Posterior vena cava (tissue), 2 donors: ENCODE measurements at places on chromosomes 7 and 10. TPM values are rescaled to one million over a fixed set of nuclear protein-coding genes. Genes with fewer than 3 reads are reported as not detected.

Gene NPSR1
- not detected for total RNA-seq

DNA sequence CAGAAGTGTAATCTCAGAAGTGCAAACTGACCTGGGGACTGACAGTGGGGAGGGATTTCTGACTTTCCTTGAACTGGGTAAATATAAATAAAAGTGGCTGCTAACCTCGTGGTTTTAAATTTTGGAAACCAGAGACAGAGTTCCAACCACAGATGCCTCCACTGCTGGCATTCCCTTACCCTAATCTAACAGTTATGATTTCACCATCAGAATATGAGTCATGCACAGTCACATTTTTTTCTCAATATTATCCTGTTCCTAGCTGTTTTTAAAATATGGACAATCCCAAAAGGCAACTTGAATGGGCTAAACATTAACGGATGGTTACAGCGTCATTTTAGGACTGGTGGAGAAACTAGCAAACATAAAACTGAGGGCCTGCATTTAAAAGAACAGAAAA lies 264.3 kb upstream of the INHBA start:
- no peak for DNase-seq

DNA sequence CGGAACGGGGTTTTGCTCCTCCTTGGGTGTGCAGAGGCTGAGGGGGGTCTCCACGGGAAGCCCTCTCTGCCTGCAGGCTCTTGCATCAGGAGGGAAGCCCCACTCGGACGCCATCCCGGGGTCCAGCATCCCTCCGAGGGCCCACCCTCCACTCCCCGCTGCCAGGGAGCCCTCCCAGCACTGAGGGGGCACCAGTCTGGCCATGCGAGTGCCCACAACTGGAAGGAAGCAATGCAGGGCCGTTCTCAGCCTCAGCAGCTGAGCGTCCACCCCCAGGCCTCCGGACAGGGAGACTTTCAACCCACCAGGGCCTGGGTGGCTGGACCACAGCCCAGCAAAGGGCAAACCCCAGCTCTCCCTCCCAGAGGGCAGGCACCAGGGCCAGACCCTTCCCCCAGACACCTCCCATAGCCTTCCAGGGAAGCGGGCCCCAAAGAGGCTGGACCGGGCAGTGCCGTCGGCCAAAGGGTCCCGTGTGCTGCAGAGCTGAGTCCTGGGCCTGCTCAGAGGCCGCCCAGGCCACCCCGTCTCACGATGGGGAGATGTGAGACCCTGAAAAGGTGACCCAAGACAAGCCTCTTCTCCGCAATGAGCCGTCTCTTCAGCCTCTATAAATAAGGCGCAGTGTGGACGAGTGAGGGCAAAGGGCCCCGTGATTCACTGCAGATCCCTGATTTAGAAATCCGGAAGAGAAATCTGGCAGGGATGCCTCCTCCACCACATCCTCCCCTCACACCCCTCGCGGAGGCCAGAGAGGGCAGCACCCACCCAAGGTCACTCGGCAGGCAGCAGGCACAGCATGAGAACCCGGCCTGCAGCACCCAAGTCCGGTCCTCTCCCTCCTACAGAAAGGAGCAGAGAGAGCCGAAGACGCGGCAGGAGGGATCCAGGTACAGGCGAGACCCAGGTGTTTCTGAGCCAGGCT lies 81.9 kb upstream of the DNAAF5 start:
- peak; percentile 74 for DNase-seq

- no peak for DNase-seq
Observed at GRCh38 chr10:69093933-69094332, 6.0 kb downstream of the SRGN start.

- DNase-seq: no peak
Observed at GRCh38 chr7:96737545-96738050, 28.0 kb upstream of the SEM1 start.

Gene RARRES2
- total RNA-seq: 123 TPM

- DNase-seq: no peak
Observed at GRCh38 chr7:37930226-37930948, 9.9 kb downstream of the EPDR1 start.

- no peak for DNase-seq
Observed at GRCh38 chr7:116211913-116212596, 1.7 kb downstream of the TES start.

DNA sequence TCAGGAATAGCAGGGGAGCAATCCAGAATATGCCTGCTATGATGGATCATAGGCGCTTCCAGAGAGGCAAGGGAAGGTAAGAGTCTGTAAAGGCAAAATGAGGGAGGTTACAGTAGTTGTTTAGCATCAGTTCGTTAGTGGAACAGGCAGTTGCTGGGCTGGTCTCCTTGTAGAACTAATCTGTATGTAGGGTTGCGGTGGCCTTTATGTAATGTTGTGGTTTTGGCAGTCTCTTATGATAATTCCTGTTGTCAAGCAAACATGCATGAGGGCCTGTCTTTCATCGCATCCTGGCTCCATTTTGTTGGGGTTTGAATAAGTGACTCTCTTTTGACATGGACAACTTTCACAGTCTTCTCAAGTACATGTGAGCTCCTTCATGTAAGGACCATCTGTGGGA lies 427.8 kb upstream of the LRGUK start:
- DNase-seq: no peak

- DNase-seq: no peak
Observed at GRCh38 chr7:114343949-114344708, 70.5 kb upstream of the FOXP2 start.

GRCh38 chr7:147805996-147806576 lies 784.5 kb upstream of the C7orf33 start:
- DNase-seq: no peak
